CD4-positive, alpha-beta T cell treated with Interleukin-6 at 100 ng/mL for 8 hours (primary cell): ENCODE measurements at places on chromosomes 4 and X.

- no peak for DNase-seq
Measured at GRCh38 chr4:139969635-139970266, 184.2 kb downstream of the MAML3 start.

- no peak for DNase-seq
Measured at GRCh38 chr4:10118048-10119004, 1.7 kb upstream of the WDR1 start.

GRCh38 chr4:131430302-131430701 lies 1718.8 kb upstream of the PCDH10 start:
- DNase-seq, result no peak

GRCh38 chrX:119549327-119550016 lies 15.7 kb downstream of the STEEP1 start:
- no peak for DNase-seq

GRCh38 chrX:107686792-107687191 lies 58.5 kb downstream of the PRPS1 start:
- DNase-seq, result no peak

DNA sequence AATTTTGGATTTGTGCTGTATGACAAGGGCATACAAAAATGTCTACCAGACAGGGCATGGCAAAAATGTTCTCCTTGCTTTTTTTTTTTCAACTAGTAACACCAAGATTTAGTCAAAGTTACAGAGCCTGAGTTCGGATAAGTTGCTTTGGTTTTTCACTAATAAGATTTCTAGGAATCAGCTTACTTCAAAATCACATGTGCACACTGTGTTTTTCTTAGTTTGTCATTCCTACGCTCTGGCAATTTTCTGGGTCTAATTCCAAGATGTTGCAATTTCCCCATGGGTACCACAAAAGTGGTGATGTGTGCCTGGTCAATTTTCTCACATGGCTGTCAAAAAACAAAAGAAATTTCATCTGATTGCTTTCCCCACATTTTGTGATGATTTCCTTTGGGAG lies 6.3 kb downstream of the C1QTNF7 start:
- DNase-seq, result no peak

DNA sequence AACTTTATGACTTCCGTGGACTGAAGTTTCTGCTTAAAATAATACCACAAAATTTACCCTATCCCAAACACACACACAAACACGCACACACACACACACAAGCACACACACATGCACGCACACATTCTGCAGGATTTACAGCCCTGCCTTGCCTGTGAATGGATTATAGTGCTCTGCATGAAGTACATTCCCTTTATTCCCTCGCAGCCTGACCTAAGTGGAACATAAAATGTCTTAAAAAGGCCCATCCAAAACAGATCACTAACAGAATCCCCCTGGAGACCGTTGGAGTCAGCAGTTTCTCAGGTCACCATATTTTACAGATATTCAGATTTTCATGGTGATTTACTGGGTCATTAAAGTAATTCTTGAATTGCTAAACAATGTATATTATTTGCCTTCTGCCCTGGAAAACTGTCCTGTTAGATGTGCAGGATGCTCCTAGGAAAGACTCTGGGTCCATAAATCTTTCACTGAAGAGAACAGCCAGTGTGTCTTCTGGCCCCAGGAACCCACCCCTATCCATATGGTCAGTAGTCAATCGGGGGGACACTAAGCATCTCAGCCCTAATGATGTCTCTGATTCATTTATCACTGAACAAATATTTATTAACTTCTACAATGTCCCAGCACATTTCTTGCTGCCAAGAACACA lies 587.7 kb upstream of the BOD1L1 start:
- DNase-seq, result no peak
